ENCODE measurements at places on chromosomes 3 and 15. TPM values are rescaled to one million over a fixed set of nuclear protein-coding genes. Genes with fewer than 3 reads are reported as not detected.

GRCh38 chr15:89356634-89357298 lies 22.1 kb upstream of the POLG start:
- no peak overlapping the region for H3K27ac ChIP-seq
- H3K27me3 ChIP-seq, result peaks cover 87% of the 10 kb centered on the region
- H3K36me3 ChIP-seq, result no peaks in the 10 kb centered on the region
- no peak overlapping the region for H3K4me3 ChIP-seq
- no peaks in the 10 kb centered on the region for H3K4me1 ChIP-seq

GRCh38 chr3:38139191-38139590 lies 730 bp downstream of the MYD88 start:
- H3K36me3 ChIP-seq, result peaks cover 18% of the 10 kb centered on the region
- H3K27ac ChIP-seq, result peak overlapping the region; percentile 87
- peak overlapping the region; percentile 99 for H3K4me3 ChIP-seq
- peaks cover 27% of the 10 kb centered on the region for H3K4me1 ChIP-seq
- no peaks in the 10 kb centered on the region for H3K27me3 ChIP-seq

GRCh38 chr3:196694202-196694638 lies 17.8 kb downstream of the CEP19 start:
- no peaks in the 10 kb centered on the region for H3K4me1 ChIP-seq
- no peak overlapping the region for H3K4me3 ChIP-seq

DNA sequence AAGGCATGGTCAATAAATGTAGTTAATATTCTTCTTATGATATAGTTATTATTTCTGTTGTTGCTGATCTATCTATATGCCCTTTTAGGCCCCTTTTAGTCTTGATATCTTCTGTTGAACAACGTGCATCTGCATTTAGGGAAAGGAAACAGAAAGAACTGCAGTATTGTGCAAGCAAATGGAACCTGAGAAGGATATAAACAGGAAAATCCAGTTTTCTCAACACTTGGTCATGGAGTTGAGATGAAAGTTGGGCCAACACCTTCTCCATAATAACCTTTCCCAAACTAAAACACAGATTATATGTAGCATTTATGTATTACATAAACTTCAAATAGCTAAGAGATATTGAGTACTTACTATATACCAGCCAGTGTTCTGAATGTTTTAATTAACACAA lies 179.7 kb downstream of the ADAMTS9 start:
- no peaks in the 10 kb centered on the region for H3K36me3 ChIP-seq
- DNase-seq, result no peak
- no peak overlapping the region for H3K4me3 ChIP-seq

- H3K36me3 ChIP-seq, result no peaks in the 10 kb centered on the region
- H3K27ac ChIP-seq, result no peak overlapping the region
- DNase-seq, result no peak
- H3K4me3 ChIP-seq, result no peak overlapping the region
- no peaks in the 10 kb centered on the region for H3K27me3 ChIP-seq
These were observed 19.3 kb downstream of the IFT80 start for GRCh38 chr3:160379628-160380214.

- no peak overlapping the region for H3K4me3 ChIP-seq
- H3K27ac ChIP-seq, result no peak overlapping the region
- H3K36me3 ChIP-seq, result no peaks in the 10 kb centered on the region
- H3K4me1 ChIP-seq, result no peaks in the 10 kb centered on the region
- peak; percentile 32 for DNase-seq
These were observed 36.2 kb upstream of the CLRN1 start for GRCh38 chr3:151008699-151009098.

DNA sequence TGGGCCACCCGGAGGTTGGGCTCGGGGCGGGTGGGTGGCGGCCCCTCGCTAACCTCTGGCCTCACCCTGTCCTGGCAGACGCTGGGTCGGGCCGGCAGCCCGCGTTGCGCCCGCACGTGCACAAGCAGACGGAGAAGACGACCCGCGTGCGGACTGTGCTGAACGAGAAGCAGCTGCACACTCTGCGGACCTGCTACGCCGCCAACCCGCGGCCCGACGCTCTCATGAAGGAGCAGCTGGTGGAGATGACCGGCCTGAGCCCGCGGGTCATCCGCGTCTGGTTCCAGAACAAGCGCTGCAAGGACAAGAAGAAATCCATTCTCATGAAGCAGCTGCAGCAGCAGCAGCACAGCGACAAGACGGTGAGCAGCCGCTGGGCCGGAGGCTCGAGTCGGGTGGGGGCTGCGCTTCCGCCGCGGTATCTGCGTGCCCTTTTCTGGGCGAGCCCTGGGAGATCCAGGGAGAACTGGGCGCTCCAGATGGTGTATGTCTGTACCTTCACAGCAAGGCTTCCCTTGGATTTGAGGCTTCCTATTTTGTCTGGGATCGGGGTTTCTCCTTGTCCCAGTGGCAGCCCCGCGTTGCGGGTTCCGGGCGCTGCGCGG lies 3.7 kb downstream of the ISL2 start:
- H3K36me3 ChIP-seq, result no peaks in the 10 kb centered on the region
- peaks cover 8% of the 10 kb centered on the region for H3K4me1 ChIP-seq
- peak; percentile 92 for DNase-seq
- peaks cover 99% of the 10 kb centered on the region for H3K27me3 ChIP-seq
- peak overlapping the region; percentile 47 for H3K4me3 ChIP-seq

GRCh38 chr15:48638963-48639362 lies 6.5 kb downstream of the FBN1 start:
- H3K4me1 ChIP-seq, result peaks cover 73% of the 10 kb centered on the region
- H3K36me3 ChIP-seq, result peaks cover 71% of the 10 kb centered on the region
- H3K27ac ChIP-seq, result peak overlapping the region; percentile 45
- no peak for DNase-seq

- no peak overlapping the region for H3K4me3 ChIP-seq
- no peaks in the 10 kb centered on the region for H3K36me3 ChIP-seq
- H3K27ac ChIP-seq, result peak overlapping the region; percentile 1
- DNase-seq, result no peak
- H3K27me3 ChIP-seq, result no peaks in the 10 kb centered on the region
These were observed 13.5 kb upstream of the ZNF592 start for GRCh38 chr15:84734794-84735479.

DNA sequence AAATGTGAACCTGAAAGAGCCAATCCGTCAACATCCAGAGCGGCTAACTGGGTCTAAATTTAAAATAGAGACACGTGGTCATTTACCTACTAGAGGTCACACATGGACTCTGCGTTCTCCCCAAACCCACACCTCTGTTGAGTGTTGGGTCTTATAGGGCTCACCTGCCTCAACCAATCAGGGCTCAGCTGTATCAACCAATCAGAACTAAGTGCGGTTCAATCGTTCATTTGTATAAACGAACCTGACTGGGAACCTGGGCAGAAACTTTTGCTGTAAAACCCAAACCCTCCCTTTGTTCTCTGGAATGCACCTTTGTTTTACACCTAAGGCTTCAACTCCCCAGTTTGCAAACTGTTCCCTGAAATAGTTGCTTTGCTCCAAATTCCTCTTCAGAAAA lies 8.9 kb downstream of the DNAAF4 start:
- H3K4me1 ChIP-seq, result peaks cover 5% of the 10 kb centered on the region
- no peak overlapping the region for H3K4me3 ChIP-seq
- H3K36me3 ChIP-seq, result no peaks in the 10 kb centered on the region

- H3K27ac ChIP-seq, result no peak overlapping the region
- no peaks in the 10 kb centered on the region for H3K36me3 ChIP-seq
- no peak overlapping the region for H3K4me3 ChIP-seq
These were observed 279.7 kb downstream of the PYDC2 start for GRCh38 chr3:191740712-191741111.

DNA sequence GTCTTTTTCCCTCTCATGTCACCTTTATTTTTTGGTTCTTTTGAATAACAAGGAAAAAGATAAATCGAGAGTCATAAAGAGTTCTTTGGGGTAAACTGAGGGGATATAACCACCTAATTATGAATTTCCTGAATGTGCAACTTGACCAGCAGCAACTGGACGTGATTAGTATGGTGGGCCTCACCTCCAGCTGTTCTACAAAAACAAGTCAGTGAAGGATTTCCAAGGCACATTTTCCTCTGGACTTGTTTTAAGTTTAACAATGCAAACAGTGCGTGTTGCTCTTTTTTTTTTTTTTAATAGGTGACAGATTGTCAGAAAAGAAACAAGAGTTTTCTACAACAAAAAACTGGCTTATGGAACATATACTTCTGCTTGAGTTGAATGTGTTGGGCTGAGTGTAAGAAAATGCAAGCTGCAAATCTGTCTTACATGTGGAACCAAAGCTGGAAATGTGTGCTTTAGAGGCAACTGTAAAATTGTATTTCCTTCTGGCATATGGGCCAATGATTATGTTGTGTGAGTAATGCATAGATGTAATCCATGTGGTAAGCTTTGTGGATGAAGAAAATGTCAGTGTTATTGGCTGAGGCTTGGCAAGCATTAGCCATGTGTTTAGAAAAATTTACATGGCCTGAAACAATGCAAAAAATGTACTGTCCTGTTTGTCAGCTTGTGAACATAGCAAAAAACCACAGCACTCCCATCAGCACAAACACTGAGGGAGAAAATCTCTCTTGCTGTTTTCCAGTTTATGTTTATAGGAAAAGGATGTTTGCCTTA lies 44.5 kb upstream of the FNDC3B start:
- no peak overlapping the region for H3K27ac ChIP-seq
- H3K4me3 ChIP-seq, result no peak overlapping the region
- DNase-seq, result peak; percentile 63
- H3K4me1 ChIP-seq, result peaks cover 14% of the 10 kb centered on the region
- H3K36me3 ChIP-seq, result no peaks in the 10 kb centered on the region

GRCh38 chr15:100434038-100434437 lies 92.3 kb upstream of the ADAMTS17 start:
- DNase-seq, result no peak

- no peaks in the 10 kb centered on the region for H3K27me3 ChIP-seq
- no peak overlapping the region for H3K4me3 ChIP-seq
- H3K36me3 ChIP-seq, result no peaks in the 10 kb centered on the region
- DNase-seq, result no peak
These were observed 19.5 kb upstream of the PHC3 start for GRCh38 chr3:170200987-170201386.

DNA sequence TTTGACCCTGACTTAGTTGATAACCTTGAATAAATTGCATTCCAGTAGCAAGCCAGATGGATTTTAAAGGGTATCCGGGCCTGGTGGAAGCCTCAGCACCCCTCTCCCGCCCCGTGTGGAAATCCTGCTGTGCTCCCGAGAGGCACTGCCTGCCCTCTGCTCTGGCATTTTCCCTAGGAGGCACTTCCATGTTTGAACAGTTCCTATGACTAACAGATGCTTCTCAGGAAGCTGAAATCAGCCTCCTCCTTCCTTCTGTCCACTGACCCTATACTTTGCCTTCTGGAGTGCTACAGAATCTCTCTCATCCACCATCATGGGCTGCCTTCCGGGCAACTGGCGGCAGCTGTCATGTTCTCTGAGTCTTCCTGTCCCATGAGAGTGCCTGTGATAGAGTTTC lies 90.8 kb downstream of the GABRG3 start:
- H3K4me1 ChIP-seq, result no peaks in the 10 kb centered on the region
- no peaks in the 10 kb centered on the region for H3K36me3 ChIP-seq
- no peak overlapping the region for H3K4me3 ChIP-seq
- no peak overlapping the region for H3K27ac ChIP-seq
- DNase-seq, result no peak
- H3K27me3 ChIP-seq, result no peaks in the 10 kb centered on the region

DNA sequence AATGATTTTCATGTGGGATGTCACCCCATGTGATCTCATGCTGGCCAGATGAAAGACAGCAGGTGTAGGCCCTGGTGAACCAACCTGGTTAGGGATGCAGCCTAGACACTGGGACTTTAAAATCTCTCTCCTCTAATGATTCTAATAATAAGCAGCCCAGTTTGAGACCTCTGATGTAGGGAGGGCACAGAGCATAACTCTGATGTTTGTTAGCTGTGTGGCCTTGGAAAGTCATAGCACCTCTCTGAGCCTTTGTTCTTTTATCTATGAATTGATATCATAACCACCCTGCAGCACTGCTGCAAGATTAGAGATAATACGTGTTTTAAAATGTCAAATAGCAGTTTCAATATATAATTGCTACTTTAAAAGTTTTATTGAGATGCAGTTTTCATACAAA lies 106.0 kb downstream of the RPL22L1 start:
- H3K27ac ChIP-seq, result no peak overlapping the region
- H3K36me3 ChIP-seq, result no peaks in the 10 kb centered on the region

GRCh38 chr3:195123281-195123691 lies 147.7 kb downstream of the XXYLT1 start:
- no peaks in the 10 kb centered on the region for H3K36me3 ChIP-seq
- H3K27ac ChIP-seq, result no peak overlapping the region
- no peak overlapping the region for H3K4me3 ChIP-seq
- DNase-seq, result peak; percentile 68

DNA sequence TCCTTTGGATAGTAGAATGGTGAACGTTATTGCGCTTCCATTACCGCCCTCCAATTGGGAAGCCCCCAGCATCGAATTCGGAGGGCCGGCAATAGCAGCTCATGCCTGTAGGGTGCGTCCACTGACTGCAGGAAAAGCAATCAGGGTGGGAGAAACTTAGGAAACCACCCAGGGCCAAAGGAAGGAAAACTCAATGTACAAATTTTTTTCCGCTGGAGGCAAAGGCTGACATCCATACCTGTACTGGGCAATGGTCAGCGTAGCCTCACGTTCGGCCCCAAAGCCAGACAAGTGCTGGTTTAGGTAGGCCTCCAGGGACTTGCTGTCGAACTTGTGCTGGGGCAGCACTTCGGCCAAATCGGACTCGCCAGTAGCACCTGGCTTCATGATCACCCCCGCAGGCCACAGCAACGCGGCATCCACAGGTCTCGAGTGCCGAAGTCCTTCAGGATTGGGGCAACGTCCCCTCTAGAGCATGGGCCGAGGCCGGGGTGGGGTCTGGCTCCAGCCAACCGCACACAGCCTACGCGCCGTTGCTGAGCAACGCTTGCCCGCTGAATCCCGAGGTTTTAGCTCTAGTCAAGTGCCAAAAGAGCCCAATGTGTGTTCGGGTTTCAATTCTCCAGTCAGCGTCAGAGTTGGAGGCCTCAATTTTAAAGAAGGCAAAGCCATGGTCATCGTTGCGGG lies at the start of gene ACAD11:
ACAD11 (minus strand) TSS at position 445 of the 687 bp plus-strand sequence; CDS start at position 387, 58 bp downstream.
- peak within 1 kb of the TSS; percentile 96 for H3K27ac ChIP-seq
- peak; percentile 94 for DNase-seq
- no peaks in the 10 kb centered on the region for H3K27me3 ChIP-seq
- no peaks in the 10 kb centered on the region for H3K36me3 ChIP-seq

- no peaks in the 10 kb centered on the region for H3K36me3 ChIP-seq
- no peaks in the 10 kb centered on the region for H3K27me3 ChIP-seq
- peak; percentile 32 for DNase-seq
- no peak overlapping the region for H3K4me3 ChIP-seq
These were observed 30.7 kb downstream of the C3orf38 start for GRCh38 chr3:88180398-88180999.

PLIN1 gene
- under 0.01 TPM for total RNA-seq

XCR1 gene
- total RNA-seq, result not detected

NSMCE3 gene
- total RNA-seq, result 10.0 TPM

CELSR3 gene
- total RNA-seq, result 1.2 TPM
